ENCODE measurements at places on chromosomes 13 and 19.

- no peak for DNase-seq
Observed at GRCh38 chr13:91174886-91175501, 172.5 kb upstream of the MIR17HG start.

GRCh38 chr13:100306030-100306429 lies 217.1 kb downstream of the PCCA start:
- no peak for DNase-seq

DNA sequence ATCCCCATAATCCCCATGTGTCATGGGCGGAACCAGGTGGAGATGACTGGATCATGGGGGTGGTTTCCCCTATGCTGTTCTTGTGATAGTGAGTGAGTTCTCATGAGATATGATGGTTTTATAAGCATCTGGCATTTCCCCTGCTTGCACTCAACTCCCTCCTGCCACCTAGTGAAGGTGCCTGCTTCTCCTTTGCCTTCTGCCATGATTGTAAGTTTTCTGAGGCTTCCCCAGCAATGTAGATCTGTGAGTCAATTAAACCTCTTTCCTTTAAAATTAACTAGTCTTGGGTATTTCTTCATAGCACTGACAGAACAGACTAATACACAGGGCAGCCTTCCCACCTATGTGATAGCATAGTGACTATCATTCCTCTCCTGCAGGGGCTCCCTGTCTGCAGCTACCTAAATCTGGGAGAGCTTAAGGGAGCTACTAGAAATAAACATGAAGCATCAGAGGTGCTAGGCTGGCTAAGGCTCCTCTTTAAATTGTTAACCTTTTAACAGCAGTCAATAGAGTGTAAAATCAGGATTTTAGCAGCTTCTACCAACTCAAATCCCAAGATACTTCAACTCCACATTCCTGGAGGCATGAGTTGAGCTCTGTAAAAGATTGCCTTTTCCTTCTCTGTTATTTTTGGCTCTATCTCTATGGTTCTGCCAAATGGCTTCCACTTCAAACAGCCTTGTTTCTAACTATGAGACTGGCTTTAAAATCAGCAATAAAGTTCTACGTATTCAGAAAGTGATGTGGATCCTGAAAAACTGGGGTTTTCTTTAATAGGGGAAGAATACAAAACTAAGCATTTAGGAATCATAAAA lies 112.3 kb downstream of the VWA8 start:
- DNase-seq = no peak

GRCh38 chr19:18306888-18307260 lies 16.0 kb downstream of the LSM4 start:
- DNase-seq = no peak

DNA sequence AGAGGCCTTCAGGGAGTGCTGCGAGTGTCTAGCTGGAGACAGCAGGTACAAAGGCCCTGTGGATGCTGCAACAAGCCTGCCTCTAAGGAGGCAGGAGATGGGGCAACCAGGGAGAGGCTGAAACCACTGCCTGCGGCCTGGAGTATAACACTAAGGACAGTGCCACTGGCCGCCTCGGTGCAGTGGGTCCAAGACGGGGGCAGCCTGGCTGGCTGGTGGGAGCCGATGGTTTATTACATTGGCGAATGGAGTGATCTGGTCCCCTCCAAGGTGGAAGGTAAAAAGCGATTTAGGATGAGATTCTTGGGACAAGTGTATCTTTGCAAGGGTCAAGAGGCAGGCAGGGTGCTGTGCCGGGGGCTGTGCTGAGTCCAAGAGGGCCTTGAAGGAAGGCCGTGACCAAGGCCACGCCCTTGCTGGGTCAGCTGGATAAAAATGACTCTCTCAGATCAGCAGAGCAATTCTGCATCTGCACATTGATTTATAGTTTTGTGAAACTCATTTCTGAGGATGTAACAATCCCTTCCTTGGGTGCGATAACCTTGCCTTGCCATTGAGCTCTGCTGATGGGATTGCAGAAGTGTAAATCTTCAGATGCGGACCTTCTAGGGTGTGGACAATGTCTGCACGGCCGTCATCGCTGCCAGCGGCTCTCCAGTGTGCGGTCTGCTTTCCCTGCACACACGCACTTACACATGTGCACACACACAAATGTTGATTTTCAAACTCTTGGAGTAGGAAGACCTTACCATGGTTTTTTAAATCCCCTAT lies 6.0 kb downstream of the TMEM255B start:
- no peak for DNase-seq

DNA sequence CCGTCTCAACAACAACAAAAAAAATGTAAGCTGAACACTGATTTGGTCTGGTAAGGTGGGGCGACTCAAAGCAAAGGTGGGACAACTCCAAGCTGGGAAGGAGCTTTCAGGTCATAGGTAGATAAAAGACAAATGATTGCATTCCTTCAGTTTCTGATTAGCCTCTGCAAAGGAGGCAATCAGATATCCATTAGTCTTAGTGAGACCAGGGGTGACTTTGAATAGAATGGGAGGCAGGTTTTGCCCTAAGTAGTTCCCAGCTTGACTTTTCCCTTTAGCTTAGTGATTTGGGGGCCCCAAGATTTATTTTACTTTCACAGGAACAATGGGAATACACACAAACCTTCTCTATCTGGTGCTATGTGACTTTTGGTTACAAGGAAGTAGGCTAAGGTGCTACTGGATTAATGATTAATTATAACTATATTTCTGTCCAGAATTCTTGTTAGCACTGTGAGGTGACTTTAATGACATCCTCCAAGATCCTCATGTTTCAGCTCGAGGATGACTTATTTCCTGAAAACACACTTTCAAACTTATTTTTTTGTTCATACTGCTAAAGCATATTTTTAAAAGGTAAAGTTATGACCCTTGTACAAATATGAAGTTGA lies 10.6 kb upstream of the MTRF1 start:
- DNase-seq = no peak

DNA sequence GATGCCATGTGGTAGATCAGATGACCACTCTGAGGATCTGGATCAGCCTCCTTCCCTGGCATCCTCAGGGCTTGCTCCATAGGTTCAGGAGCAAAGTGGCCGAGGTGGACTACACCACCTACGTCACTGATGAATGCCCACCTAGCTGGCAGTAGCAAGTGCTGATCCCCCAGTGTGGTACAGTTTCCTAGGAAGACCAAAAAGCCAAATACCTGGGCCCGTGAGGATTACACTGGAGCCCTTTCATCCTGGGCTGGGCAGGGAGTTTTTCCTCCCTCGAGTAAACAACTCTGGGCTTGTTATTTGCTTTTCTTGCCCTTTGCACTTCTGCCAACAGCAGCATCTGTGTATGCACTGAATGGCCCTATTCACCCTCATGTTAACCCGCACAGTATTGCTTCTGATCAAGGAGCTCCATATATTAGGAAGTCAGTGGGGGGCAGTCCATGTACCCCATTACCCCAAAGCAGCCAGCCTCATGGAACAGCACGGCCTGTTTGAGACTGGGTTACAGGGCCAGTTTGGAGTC lies 3.3 kb upstream of the MYADM start:
- DNase-seq = no peak

GRCh38 chr13:31950111-31950815 lies 81.3 kb upstream of the FRY start:
- DNase-seq = peak; percentile 56

DNA sequence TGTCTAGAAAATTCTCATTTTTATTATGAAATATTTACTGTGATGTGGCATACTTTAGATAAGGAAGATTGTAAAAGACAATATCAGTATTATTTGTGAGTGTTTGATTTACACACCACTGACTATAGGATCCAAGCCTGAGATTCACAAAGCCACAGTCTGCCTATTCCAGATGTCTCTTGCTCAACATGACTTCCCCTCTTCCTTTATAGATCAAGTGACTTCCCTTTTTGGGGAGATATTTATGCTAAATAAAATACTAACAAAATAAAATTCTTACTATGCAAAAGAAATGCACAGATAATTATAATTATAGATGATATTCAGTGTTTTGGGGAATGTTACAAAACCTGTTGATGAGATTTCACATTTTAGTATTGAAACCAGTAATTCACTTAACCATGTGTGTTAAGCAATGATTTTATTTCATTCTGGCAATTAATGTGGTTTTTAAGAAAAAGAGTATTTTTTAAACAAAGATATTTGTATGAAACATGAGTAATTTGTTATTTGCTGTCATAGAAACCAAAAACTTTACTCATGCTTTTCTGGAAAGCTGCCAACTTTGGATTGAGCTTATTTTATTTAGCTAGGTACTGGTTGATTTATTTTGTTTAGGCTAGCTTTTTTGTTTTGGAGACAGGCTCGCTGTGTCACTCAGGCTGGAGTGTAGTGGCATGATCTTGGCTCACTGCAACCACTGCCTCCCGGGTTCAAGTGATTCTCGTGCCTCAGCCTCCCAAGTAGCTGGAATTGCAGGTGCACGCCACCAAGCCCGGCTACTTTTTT lies 13.7 kb upstream of the GPR183 start:
- peak; percentile 63 for DNase-seq

Measured in KBM-7 (cell line).